ENCODE measurements at places on chromosomes 4 and X.

- no peak for DNase-seq
These were observed 24.8 kb upstream of the FAM193A start for GRCh38 chr4:2511645-2512131.

- no peak for DNase-seq
These were observed 412.7 kb upstream of the TENM3 start for GRCh38 chr4:181830404-181831035.

DNA sequence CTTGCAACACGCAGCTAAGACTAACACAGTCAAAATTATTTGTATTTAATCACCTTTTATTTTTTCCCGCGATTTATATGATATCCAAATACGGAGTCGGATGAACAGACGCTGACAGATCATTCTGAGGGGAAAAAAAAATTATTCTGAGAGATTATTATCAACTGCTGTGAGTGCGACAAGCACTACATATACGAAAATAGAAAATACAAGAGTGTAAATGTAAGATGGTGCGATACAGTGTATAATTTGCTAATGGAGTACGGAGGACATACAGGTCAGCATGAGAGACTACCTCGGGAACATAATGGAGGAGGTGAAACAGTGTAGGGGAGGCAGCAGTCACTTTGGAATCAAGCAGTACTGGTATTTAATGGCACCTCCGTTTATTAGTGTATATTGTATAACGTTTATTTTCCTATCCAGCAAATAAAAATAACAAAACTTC is 2.8 kb upstream of the LIN54 start:
- DNase-seq: no peak

DNA sequence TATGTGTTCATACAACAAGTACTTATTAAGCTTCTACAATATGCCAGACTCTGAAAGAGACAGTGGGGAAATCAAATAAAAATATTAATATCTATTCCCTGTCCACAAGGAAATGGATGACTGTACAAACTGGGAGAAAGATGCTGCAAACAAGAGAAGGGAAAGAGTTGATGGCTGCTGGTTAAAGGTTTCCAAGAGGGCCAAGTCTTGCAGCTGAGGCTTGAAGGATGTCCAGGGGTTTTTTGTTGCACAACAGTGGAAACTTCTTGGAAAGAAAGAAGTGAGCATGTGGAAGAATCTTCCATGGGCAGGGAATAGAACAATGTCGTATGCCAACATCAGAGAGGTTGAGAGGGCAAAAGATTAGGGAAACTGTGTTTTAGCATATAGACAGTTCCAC is 95.8 kb downstream of the MID1 start:
- DNase-seq: no peak

DNA sequence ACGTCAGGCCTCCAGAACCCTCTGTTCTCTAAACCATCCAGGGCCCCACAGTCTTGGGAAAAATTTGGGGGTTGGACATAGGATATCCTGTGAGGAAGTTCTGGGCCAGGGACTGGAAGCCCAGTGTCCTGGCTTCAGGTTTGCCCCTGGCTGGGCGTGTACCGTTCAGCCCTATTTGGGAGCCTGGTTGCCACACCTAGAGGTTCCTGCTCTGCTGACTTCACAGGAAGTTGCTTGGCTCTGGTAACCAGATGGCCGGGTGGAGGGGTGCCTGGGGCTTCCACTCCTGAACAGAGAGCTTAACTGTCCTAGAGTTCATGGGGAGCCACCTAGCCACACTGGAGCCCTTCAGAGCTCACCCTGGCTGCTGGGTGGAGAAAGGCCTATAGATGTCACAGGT is 1.1 kb downstream of the TAFAZZIN start:
- DNase-seq: no peak

DNA sequence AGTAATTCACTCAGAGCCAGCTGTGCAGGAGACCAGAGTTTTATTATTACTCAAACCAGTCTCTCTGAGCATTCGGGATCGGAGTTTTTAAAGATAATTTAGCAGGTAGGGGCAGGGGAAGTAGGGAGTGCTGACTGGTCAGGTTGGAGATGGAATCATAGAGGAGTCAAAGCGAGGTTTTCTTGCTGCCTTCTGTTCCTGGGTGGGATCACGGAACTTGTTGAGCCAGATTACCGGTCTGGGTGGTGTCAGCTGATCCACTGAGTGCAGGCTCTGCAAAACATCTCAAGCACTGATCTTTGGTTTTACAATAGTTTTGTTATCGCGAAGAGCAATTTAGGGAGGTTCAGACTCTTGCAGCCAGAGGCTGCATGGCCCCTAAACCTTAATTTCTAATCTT is 63.6 kb downstream of the TRIM2 start:
- DNase-seq: no peak

GRCh38 chr4:165234766-165235165 is 27.4 kb downstream of the KLHL2 start:
- DNase-seq: no peak

DNA sequence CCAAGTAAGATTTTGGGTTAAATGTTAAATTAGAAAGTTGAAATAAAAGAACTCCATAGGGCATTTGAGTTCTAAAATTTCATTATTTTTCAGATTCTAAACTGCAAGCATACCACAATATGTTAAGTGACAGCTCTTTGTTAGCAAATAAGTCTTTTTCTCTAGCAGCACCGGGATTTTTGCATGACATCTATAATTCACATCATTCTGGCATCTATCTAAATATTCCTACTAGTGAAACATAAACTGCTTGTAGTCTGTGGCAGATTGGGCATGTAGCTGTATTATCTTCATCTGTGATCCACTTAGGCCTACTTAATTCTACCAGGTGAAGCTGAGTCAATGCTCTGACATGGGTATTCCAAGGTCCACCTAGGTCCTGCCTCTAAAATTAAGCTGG is 32.1 kb upstream of the KLHL13 start:
- no peak for DNase-seq

- no peak for DNase-seq
These were observed 88.1 kb downstream of the PCDH7 start for GRCh38 chr4:30808276-30808675.
